ENCODE measurements at places on chromosomes 5 and 9. TPM values are rescaled to one million over a fixed set of nuclear protein-coding genes. Genes with fewer than 3 reads are reported as not detected.

The PCDHB15 gene
- 10.1 TPM for total RNA-seq

The PCDHGA5 gene
- 7.9 TPM for total RNA-seq

The CDKN2B-AS1 gene
- 1.7 TPM for total RNA-seq

The INSYN2B gene
- total RNA-seq = 5.7 TPM

The GABRA6 gene
- total RNA-seq = 2.6 TPM

The CORO2A gene
- 6.4 TPM for total RNA-seq
